ENCODE measurements at places on chromosomes 7 and 10. TPM values are rescaled to one million over a fixed set of nuclear protein-coding genes. Genes with fewer than 3 reads are reported as not detected.

DNA sequence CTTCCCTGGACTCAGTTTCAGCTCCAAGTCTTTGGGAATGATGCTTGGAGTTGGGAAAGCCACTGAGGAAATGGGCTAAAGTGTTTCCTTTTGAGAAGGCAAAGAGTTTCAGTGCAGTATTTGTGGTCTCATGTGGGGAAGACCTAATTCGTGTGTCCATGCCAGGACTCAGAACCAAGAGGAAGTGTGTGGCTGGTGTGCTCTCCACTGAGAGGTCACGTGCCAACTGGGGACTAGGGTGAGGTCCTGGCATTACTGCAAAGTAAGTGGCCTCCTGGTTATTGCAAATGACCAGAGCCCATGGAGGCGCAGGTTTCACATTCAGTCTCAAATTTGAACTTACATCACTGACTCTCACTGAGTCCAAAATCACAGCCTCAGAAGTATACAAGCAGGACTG lies 48.6 kb upstream of the ITPRID1 start:
- no peak for DNase-seq

DNA sequence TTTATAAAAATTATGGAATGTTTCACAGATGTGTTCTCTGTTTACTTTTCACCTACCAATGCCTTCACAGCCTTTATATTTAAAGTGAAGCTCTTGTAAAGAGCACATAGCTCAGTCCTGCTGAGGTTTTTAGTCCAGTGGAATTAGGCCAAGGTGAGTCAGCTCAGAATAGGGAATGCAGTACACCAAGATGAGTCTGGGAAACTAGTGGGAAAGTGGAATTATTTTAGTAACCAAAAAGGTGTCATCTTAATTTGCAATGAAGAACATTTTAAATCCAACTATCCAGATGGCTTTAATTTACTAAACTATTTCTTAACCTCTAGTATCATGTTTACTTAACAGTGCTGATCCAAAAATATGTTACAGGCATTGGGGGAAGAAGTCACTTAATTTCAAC lies 236.3 kb upstream of the CTBP2 start:
- DNase-seq: no peak

- no peak for DNase-seq
These were observed 33.6 kb downstream of the C7orf25 start for GRCh38 chr7:42878303-42878702.

FAM24A gene
- total RNA-seq: not detected

DNA sequence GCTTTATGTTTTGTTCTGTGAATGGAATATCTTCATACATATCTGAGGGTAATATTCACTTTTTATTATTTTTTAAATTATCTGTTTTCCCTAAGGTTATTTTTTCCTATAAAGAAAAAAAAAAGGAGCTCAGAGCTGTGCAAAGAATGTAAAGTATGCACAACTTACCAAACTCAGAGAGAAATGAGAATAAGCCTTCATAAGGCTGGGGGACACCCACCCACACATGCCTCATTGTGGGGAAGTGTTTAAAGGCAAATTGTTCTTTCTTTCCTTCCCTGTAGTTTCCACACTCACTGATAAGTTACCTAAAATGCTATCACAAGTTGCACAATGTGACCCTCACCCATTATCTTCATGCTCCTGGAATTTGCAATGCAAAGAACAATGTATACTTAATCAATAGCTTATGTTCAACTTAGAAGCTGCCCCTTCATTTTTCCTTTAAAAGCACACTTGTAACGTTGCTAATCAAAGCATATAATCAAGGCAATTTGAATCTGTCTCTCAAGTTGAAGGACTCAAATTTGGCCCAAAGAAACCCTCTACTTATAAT lies 108.1 kb downstream of the GNAT3 start:
- DNase-seq: no peak

BET1 gene
- total RNA-seq: 26.4 TPM

DNA sequence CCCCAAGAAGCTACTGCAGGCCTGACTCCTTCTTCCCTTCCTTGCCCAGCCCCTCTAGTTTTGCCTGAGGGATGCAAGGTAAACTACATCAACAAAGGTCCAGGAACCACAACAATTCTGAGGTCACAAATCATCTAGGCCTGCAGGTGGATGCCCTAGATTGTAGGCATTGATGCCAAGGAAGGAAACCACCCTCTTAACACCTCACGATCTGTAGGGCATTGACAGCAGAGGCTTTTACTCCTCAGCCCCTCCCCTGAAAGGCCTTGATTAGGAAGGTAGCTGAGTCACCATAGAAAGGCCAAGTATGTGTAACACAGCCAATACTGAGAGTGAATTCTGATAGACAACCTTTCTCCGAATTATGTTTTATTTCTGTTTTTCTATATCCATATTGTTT lies 46.7 kb upstream of the FAM3C start:
- no peak for DNase-seq

DNA sequence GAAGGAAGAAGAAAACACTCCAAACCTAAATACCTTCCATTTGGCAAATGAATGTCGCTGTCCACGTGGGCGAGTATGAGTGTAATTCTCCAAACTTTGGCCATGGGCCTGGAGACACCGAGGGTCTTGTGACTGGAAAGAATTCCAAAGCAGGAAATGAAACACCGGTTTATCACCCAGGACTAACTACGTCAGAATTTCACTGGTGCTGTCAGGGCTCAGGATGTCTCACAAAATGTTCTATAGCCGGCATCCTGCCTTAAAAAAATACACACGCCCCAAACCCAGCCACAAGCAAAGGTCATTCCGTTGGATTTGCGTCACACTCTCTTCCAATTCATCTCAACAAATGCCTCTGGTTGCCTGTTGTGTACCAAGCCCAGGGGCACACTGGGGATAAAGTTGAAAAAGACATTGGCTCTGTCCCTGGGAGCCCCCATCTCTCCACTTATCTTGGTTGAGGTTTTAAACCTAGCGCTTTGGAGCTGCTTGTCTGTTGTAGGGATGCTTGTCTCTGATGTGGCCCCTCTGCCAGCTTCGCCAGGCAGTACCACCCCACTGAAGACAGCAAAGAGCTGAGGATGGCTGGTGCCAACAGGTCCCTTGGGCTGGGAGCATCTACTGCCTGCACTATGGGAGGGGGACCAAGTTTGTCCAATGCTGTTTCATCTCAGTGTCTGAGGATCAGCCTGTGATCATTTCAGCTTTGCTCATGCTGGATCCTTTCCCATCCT lies 31.2 kb downstream of the GSTO2 start:
- DNase-seq: no peak

ADCY1 gene
- 5.5 TPM for total RNA-seq

- DNase-seq: no peak
These were observed 157.4 kb downstream of the EVX1 start for GRCh38 chr7:27399791-27400567.

- DNase-seq: no peak
These were observed 33.3 kb upstream of the PPIF start for GRCh38 chr10:79313911-79314439.

GRCh38 chr7:111085356-111085755 lies 5.6 kb upstream of the LRRN3 start:
- DNase-seq: no peak

DNA sequence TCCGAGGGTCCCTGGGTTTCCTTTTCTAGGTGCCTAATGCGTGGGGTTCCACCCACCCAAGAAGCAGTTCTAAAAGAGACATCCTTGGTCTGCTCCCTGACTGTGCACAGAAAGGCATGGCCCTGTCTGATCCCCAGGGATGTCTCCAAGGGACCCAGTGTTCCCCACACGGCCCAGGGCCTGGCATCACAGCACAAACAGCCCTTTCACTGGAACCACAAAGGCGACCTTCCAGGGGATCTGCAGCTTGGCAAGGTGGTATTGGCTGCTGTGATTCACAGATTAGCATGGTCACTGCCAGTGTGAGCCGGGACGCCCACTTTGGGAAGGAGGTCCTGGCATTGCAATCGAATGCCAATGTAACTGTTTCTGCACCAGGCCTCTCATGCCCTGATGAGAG lies 6.4 kb downstream of the KCNMA1 start:
- DNase-seq: no peak

DNA sequence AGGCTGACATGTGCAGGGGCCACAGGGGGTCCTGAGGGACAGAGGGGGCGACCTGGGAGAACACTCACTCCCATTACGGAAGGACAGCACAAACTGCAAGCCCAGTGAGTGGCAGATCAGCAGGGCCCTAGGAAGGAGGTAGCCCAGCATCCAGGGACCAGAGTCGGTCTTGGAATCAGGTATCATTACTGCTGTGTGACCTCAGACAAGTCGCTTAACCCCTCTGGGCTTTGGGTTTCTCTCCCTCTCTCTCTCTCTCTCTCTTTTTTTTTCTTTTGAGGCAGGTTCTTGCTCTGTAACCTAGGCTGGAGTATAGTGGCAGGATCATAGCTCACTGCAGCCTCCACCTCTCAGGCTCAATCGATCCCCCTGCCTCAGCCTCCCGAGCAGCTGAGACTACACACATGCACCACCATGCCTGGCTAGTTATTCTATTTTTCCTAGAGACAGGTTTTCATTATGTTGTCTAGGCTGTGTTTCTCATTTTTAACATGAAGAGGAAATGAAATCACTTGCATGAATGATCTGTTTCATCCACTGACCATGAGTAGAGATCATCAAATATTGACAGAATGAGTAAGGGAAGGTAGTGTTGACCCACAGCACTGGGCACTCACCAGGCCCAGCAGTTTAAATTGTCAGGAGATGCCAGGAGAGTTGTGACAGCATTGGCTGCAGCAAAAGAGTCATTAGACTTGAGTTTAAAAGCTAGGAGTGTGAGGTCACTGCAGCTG lies 49.4 kb downstream of the BUB3 start:
- no peak for DNase-seq

DNA sequence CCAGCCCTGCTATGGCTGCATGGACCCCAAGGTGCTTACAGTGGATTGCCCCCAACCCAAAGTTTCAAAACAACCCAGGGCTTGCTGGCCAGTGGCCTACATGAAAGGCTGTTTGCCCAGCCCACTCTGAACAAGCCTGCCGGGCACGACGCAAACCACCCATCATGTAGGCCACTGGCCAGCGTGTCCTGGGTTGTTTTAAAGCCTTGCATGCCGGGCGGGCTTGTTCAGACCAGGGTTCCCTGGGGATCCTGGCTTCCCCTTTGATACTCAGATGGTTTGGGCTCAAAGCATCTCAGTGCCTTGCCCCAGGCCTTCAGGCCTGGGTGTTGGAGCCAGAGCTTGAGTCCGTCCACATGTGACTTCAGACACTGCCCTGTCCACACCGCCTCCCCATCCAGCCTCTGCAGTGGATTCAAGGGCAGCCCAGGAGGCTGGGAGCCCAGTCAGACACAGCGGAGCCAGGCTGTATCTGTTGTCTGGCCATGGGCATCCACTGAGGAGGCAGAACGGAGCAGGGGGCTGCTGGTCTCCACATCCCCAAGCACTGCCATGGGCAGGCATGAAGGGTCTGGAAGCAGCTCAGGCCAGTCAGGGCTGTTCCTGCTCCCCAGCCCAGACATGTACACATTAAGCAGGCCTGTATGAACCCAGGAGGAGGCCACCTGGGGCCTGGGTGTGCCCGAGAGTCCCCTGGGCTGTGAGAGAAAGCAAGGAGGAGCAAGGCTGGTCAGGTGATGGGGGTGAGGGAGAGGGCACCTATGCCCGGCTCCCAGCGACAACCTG lies 4.0 kb upstream of the ADIRF start:
- peak; percentile 56 for DNase-seq

ZNF789 gene
- 12.4 TPM for total RNA-seq

SDK1 gene
- 11.2 TPM for total RNA-seq

- no peak for DNase-seq
These were observed 287.2 kb upstream of the MKLN1 start for GRCh38 chr7:131040467-131040932.

DNA sequence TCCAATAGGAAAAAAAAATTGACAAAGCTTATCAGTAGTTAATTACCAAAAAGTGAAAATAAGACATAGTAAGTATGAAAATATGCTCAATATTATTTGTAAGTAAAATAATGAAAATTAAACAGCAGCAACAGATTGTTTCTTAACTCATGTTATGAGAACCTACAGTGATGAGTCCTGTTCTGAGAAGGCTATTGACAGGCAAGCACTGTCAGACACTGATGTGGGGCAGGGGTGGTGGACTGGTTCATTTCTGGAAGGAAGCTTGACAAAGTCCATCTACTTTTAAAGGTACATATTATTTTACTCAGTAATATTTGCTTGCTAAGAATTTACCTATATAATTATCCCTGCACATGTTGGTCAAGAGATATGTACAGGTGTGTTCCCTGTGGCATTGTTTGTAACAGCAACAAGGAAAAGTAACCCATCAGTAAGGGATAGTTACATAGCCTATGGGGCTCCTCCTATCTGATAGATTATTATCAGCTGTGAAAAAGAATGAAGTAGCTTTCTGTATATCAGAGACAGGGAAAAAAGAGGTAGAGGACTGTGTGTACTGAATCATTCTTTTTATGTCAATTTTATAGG lies 161.6 kb downstream of the RTKN2 start:
- no peak for DNase-seq

FRMPD2 gene
- total RNA-seq: 0.13 TPM

DNA sequence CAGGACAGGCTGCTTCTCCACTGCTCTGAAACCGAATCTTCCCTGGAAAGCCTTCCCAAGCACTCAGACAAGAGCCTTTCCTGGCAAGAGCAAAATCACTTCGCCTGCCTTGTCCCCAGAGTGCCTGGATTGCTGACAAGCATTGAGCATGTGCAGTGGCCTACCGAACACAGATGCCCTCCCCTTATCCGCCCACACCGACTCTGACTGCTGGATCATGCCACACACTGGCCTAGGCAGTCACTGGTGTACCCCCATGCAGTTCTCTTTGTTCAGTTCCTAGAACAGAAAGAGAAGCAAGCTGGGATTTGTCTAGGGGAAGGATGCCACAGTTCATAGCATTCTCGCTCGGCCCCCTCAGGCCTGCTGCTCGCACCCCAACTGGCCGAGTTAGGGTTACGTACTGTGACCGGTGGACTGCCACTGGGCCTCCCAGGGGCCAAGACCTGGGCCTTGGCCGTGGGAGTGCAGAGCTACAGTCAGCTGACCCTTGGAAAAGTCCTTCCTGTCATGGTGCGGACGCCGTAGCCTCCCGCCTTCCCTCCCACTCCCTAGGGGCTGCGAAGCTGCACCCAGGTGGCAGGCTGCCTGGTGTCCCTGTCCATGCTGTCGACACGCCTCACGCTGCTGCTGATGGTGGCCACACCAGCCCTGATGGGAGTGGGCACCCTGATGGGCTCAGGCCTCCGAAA lies 6.9 kb downstream of the ABCB8 start:
- no peak for DNase-seq

- DNase-seq: no peak
These were observed 6.0 kb downstream of the AKR1B10 start for GRCh38 chr7:134533288-134533771.

DNA sequence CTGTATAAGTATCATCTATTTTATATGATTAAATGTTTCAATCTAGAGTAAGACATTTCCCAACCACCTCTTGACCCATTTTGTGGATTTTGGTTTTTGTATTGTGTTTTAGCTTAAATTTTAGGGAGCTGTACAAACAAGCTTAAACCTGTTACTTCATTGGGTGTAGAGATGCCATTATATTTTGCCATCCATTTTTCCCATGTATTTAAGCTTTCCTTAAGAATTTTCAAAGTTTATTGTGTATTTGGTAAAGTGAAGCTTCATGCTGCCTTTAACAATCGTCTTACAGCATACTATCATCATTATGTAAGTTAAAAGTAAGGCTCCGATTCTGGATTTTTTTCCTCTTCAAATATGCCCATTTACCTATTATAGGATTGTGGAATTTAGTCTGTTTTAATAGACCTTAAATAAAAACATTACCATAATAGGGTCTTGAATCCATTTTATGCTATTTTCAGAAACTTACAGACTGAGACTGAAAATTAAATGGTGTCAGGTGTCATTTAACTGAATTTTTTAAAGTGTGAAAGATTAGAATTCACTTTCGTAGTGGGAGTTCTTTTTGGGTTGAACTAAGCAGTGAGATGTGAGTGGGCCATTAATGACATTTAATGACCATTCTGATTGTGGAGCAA lies 2.2 kb downstream of the KMT2E start:
- no peak for DNase-seq

- no peak for DNase-seq
These were observed 29.3 kb downstream of the TNS3 start for GRCh38 chr7:47552621-47553020.

Data from sciatic nerve (tissue), 2 donors.